ENCODE measurements at places on chromosomes 2 and 18.
A peak's percentile ranks its signal among the peaks of the same experiment; 100 is the strongest.

GRCh38 chr18:37964885-37965571 lies 399.4 kb upstream of the CELF4 start:
- no peak for DNase-seq

GRCh38 chr2:204180649-204181048 lies 244.1 kb downstream of the ICOS start:
- DNase-seq = peak; percentile 75

GRCh38 chr2:7858624-7859023 lies 823.2 kb upstream of the ID2 start:
- no peak for DNase-seq

GRCh38 chr2:60533101-60534051 lies 20.1 kb downstream of the BCL11A start:
- DNase-seq = no peak

- peak; percentile 67 for DNase-seq
Observed at GRCh38 chr2:169933124-169933711, 106.0 kb downstream of the UBR3 start.

- DNase-seq = no peak
Observed at GRCh38 chr18:45666006-45666405, 50.7 kb downstream of the SLC14A2 start.

DNA sequence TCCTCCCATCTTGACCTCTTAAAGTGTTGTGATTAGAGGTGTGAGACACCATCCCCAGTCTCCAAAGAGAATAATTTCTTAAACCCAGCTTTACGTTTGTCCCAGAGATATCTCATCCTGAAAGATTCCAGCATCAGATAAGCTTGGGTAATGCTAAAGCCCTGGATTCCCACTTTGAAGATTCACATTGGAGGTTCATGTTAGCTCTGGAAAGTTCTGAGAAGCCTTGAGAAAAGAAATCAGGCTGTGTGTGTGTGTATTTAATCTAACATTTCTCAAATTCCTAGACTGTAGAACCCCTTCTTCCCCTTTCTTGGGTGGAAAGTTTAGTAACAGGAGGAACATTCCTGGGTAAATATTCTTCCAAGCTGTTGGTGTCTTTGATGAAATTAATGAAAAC lies 18.0 kb downstream of the ZNF532 start:
- no peak for DNase-seq

GRCh38 chr18:57125627-57126026 lies 21.3 kb upstream of the BOD1L2 start:
- no peak for DNase-seq
